ENCODE measurements at places on chromosomes 4 and X.

DNA sequence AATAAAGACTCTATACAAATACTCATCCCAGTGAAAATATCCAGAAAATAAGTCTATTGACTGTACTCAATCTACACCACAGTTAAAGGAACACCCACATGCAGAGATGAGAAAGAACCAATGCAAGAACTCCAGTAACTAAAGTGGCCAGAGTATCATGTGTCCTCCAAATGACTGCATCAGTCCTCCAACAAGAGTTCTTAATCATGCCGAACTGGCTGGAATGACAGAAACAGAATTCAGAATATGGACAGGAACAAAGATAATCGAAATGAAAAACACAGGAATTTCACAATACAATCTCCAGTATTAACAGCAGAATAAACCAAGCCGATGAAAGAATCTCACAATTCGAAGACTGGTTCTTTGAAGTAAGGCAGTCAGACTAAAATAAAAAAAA lies 210.3 kb downstream of the TBCK start:
- no peak for DNase-seq

DNA sequence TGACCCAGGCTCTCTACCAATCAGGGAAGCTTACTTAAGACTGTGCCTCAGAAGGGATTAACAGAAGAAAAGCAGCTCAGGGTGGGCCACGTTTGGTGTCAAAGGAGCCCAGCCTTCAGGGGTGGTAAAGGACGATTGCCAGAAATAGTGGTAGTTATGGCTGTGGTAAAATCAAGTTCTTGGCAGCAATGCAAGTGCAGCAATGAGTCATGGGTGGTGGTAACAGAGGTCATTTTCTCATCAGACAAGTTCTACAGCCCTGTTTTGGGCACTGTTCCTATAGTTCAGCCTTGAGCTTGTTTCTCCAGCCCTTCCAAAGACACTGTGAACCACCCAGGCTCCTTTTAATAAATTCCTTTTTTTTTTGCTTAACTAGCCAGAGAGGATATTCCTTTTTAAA lies 120.3 kb downstream of the EFHC2 start:
- DNase-seq, result no peak

DNA sequence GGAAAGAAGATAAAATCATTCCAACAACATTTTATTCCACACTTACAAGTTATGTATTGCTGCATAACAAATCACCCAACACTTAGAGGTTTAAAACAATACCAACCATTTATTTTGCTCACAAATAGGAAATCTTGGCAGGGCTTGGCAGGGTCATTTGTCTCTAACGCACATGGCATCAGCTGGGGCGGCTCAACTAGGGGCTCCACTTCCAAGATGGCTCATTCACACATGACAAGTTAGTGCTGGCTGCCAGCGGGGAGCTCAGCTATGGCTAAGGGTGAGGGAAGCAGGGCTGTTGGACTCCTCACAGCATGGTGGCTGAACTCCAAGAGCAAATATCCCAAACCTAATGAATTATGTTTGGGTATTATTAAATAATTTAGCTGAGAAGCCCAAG lies 377.0 kb downstream of the ZNF674 start:
- no peak for DNase-seq

DNA sequence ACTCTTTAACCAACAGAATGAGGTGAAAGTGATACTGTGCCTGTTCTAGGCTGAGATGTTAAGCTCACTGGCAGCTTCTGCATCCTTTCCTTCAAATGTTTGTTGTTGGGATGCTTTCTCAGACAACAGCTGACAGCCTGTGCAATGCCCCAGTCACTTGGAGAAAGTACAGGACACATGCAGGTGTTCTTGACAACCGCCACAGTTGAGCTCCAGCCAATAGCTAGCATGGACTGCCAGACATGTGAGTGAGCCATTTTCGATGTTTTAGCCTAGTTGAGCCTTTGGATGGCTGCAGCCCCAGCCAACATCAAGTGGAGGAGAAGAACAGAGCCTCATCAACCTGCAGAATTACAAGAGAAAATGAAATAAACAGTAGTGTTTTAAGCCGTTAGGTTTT lies 94.1 kb upstream of the PPP3CA start:
- no peak for DNase-seq

DNA sequence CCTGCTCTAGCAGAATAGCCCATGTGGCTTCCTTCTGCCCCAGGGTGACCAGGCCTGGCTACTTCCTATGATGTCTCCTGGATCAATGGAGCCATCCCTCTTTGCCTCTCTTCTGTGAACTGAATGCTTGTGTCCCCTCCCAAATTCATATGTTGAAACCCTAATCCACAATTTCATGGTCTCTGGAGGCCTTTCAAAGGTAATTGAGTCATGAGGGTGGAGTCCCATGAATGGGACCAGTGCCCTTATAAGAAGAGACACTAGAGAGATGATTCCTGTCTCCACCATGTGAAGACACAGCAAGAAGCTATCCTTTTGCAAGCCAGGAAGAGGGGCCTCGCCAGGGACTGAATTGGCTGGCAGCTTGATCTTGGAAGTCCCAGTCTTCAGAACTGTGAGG lies 18.4 kb downstream of the CCKAR start:
- no peak for DNase-seq

DNA sequence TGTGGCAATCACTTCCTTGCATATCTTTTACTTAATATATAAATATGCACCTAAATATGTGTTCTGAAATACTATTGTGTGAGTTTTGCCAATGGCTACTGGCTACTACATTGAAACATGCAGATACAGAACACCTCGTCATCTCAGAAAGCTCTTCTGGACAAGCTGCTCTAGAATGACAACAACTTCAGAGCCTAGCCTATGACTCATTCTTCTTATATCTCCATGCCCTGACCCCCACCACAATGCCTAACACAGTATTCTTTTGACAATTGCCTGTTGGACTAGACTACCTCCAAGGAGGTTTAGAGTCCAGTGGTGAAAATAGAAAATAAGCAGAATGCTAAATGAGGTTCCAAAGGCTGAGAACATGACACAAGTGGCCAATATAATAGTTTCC lies 17.6 kb upstream of the DMP1 start:
- DNase-seq, result no peak

- no peak for DNase-seq
Observed at GRCh38 chr4:20622701-20623100, 77.6 kb upstream of the PACRGL start.

DNA sequence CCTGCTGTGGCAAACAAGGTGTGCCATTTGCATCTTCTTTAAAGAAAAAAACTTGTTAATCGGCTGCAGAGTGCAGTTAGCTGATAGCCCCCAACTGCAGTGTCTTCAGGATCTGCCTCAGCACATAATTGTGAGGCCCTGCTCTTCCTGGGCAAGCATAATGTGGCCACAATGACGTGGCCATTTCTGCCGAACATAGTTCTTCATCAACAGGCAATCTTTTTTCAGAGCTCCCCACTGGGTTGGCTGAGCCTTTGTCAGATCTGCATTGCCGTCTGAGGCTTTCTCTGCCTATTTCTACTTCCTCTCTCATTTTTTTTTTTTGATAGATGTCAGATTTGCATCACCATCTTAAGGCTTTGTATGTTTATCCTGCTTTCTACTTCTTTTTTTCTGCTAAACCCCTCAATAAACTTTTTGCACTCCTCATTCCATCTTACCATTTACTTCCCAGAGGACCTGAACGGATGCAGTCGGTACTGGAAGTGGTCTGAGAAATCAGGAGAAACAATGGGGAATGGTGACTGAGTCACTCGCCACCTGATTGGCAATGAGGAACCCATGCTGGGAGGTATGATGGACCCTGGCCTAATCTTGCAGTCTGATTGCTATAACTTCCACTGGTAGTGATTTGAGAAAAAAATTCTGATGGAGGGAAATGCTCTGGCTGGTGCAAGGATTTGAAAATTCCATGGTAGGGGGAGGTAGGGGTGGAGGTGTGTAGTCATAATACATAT lies 21.2 kb upstream of the TAB3 start:
- DNase-seq, result no peak

- no peak for DNase-seq
Observed at GRCh38 chrX:15947648-15948317, 93.2 kb upstream of the AP1S2 start.

- no peak for DNase-seq
Observed at GRCh38 chr4:80927420-80927819, 103.1 kb upstream of the BMP3 start.

GRCh38 chr4:59597536-59598329 lies 1602.4 kb upstream of the ADGRL3 start:
- DNase-seq, result no peak

- DNase-seq, result no peak
Observed at GRCh38 chr4:106048250-106048971, 153.1 kb downstream of the NPNT start.

- no peak for DNase-seq
Observed at GRCh38 chr4:87388901-87389300, 2.1 kb downstream of the HSD17B11 start.

Data from effector memory CD8-positive, alpha-beta T cell (primary cell).